Glutamatergic neuron (in vitro differentiated cells): ENCODE measurements at places on chromosomes 11 and 22.

DNA sequence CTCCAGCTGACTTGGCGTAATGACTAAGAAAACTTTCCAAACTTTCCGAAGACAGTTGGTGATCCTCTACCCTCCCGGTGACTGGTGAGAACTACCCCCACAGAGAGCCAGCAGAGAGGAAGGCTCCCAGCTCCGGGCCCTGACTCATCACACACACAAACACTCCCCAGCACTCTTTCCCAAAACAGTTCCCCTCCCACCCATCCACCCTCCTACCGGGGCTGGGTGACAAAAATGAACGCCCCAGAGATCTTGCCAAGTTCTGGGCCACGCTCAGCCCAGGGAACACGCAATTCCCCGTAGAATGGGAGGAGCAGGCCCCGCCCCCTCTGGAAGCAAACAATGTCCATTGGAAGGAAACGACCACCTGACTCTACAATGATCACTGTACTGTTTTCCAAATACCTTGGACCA lies 21.3 kb upstream of the JAM3 start:
- no peak for DNase-seq

DNA sequence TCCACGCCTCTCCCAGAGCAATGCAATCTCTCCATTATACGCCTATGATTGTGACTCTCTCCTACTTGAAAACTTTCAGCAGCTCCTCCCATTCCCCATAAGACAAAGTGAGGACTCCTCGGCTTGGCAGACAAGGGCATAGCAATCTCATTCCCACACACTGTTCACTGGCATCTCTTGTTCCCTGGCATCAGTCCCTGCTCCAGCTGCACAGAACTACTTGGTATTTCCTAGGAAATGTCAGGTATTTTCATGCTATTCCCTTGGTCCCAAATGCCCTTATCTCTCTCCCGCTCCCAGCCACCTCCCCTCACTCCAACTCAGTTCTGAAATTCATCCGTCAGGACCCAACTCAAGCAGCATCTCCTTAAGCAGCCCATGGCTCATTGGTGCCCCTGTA lies 28.4 kb downstream of the TMPRSS5 start:
- no peak for DNase-seq

- DNase-seq: peak; percentile 93
Observed at GRCh38 chr22:25057013-25057881, 104.7 kb downstream of the KIAA1671 start.

- DNase-seq: no peak
Observed at GRCh38 chr11:14148653-14149273, 186.2 kb downstream of the SPON1 start.

DNA sequence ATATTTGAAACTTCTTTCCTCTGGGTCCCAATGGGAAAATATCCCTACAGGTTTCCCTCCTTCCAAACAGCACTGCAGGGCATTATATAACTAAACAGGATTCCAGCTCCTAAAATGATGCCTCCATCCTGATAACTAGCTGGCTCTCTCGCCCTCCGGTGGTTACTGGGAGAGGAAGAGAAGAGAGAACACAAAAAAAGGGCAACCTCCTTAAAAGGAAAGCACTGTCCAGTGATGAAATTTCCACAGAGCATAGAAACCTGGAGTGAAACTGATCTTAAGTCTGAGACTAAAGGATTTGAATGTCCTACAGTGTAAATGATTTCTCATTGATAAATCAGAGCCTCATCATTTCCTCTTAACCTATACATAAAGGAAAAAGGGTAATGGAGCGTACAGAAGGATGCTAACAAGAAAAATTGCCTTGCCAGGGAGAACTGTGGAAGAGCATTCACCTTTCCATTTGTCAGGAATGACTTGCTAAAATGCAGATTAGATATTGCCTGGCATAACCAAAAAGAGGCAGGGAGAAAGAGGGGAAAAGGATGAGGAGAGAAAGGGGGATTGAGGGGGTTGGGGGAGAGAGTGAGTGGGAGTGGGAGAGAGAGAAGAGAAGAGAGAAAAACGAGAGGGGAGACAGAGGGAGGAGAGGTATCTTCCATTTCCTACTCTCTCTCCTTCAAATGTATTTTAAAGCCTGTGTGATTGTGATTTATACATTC lies 121.3 kb downstream of the APOL5 start:
- peak; percentile 46 for DNase-seq

- no peak for DNase-seq
Observed at GRCh38 chr11:33317662-33318061, 60.5 kb downstream of the HIPK3 start.

GRCh38 chr11:8287703-8288102 lies 24.0 kb upstream of the LMO1 start:
- DNase-seq: no peak

DNA sequence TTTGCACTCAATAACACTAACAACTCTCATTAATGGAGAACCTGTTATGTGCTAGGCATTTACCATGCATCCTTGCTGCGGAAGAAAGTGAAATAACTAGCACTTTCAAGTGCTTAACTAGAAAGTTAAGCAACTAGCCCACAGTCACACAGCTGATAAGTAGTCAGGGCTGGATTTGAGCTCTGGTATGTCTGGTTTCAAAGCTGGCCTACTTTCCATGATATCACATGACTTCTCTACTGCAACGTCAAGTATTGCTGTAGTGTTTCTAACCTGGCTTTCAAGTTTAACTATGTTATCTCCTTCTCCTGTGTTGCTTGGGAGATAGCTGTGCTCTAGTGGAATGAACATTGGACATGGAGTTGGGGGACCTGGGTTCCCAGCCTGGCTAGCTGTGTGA lies 12.1 kb downstream of the SLC15A3 start:
- no peak for DNase-seq

- DNase-seq: no peak
Observed at GRCh38 chr11:16262645-16262955, 93.7 kb downstream of the SOX6 start.
